ENCODE measurements at places on chromosomes 1 and 21.
A peak's percentile ranks its signal among the peaks of the same experiment; 100 is the strongest.

- no peak for DNase-seq
Observed at GRCh38 chr1:20878799-20879198, 91.7 kb upstream of the HP1BP3 start.

- DNase-seq: no peak
Observed at GRCh38 chr1:214553142-214553710, 1.8 kb upstream of the PTPN14 start.

DNA sequence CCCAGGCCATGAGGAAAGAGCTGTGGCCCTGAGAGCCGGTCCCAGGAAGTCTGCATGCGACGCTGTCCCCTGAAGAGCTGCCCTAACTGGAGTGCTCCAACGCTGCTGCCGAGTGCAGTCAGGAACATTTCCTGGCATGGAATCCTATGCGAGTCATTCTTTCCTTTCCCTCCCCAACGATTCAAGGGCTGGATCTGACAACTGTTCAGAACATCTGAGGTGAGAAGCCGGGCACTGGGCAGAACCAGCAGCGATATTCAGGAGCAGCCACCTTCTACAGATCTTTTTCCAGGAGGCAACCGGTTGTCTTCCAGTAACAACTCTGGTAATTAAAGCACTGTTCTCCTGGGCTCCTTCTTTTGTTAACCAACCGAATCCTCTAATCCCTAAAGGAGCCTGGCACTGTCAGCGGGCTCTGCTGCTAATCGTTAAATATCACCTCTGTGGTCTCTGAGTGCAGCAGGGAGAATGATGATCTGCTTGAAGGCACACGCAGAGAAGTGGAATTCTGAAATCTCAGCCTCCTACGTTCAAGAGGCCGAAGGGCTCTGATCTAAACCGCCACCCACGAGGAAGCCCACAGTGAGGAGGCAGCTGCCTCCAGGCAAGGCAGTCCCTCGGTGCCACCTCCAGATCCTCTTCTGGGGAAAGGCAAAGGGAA lies 55.8 kb downstream of the SLC45A1 start:
- DNase-seq: peak; percentile 64

- no peak for DNase-seq
Observed at GRCh38 chr1:182069028-182069466, 7.5 kb upstream of the ZNF648 start.

DNA sequence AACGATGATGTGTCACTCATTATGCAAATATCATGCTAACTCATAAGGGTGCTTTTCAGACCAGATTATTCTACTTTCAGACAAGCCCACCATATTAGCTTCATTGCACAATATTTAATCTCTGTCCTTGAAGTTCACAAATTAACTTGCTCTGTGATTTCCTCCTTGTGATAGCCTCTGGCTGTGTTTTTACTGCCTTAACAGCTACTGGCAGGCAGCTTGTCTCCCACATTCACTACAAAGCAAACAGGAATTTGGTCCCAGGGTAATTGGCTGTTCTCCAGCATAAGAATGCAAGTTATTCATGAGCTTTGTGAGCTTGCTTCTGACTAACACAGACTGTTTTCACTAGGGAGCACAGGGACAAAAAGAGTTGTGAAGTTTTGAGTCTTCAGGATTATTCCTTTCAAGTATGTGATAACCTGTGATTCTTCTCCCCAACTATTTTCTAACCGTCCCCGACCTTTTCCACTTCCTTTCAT lies 87.9 kb upstream of the HMCN1 start:
- DNase-seq: peak; percentile 97

GRCh38 chr1:117673405-117673804 lies 67.6 kb downstream of the TENT5C start:
- no peak for DNase-seq

DNA sequence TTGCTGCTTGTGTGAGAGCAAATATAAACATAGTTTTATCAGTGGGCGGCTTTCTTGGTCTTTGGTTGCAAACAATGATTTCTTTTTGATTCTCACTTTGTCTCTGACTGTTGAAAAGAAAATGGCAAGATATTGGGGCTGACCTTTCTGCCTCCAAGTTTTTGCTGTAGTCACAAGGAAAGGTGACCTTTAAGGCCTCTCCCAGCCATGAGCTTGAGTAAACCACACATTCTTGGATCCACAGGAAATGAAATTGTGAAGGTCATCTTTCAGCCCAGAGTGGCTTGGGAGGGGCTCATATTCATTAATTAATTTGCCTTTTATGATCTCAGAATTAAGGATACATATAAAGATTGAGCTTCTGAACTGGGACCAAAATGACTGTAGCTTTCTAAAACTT lies 241.6 kb downstream of the BACH1 start:
- no peak for DNase-seq

DNA sequence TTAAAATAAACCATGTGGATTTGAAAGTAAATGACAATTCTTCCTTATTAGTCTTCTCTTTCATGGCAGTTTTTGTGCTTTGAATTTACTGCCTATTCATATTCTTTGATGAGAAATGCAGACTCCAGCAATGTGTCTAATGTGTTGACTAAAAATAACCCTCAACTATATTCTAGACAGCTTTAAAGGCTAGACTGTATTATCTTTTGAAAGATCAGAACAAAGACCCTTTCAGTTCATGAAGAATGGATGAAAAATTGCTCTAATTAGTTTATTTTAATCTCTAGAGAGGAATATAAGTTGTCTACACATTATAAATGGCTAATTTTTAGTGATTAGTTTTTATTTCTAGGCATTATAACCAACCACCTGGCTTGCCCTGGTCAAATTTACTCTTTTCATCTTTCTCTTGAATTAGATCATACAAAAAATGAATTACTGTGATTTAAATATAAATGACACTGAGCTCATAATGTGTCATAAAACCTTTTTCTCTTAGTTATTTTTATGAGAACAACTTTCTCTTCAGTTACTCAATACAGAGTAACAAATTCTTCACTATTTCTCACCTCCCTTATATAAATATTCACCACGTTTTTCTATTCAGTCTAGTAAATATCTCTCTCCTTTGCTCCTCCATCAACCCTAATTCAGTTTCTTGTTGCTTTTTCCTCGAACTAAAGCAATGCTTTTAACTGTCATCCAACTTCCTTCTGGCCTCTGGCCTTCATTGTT lies 428.5 kb upstream of the TMPRSS15 start:
- no peak for DNase-seq

GRCh38 chr1:210132582-210132981 lies 100.0 kb upstream of the SERTAD4 start:
- peak; percentile 11 for DNase-seq

GRCh38 chr1:61978796-61979195 lies 215.9 kb upstream of the L1TD1 start:
- DNase-seq: no peak

DNA sequence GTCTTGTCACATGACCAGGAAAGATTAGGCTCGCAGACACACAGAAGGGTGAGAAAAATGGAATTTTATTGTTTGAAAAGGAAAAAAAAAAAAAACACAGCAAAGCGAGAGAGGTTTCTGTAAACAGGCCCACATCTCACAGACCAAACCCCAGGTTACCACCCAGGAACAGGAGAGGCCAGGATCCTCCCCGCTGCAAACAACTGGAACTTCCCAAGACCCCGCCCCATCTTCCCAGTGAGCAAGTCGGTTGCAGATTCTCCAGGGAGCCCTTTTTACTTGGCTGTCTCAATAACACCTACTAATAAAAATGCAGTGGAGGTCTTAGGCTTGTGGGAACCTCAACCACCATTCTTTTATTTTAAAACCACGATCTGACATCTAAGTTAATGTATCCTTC lies 84.7 kb upstream of the ETS2 start:
- no peak for DNase-seq

DNA sequence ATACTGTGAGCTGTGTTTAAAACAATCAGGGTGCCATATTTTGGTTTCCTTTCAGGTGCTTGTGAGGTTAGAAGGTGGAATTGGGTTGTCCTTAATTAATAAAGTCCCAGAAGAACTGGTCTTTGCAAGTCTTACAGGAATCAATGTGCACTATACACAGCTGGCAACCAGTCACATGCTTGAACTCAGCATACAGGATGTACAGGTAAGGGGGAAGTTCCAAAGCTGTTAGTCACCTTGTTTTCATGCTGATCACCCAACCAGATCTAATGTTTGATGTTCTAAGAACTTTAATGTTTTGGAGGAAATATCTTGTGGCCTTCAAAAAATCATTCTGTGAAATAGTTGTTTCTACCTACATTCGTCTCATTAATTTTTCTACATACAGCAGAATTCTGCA lies 156.3 kb downstream of the VPS13D start:
- no peak for DNase-seq

DNA sequence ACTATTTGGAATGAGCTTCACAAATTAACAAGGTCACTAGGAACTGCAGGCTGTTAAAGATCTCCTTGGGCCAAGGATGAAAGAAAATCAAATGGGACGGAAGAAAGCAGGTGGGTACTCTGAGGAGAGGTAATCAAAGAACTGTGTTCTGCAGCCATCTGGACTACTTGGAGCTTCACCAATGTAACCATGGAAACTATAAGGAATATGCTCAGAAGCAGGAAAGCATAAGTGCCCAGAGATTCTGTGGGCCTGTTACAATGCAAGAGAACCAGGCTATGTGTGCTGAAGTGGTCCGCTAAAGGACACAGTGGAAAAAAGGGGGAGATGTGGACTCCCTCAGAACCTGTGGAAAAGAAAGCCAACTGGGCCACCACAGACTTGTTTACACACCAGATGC lies 238.5 kb downstream of the PTGER3 start:
- DNase-seq: no peak

GRCh38 chr1:53697721-53698383 lies 41.1 kb downstream of the GLIS1 start:
- DNase-seq: peak; percentile 82

DNA sequence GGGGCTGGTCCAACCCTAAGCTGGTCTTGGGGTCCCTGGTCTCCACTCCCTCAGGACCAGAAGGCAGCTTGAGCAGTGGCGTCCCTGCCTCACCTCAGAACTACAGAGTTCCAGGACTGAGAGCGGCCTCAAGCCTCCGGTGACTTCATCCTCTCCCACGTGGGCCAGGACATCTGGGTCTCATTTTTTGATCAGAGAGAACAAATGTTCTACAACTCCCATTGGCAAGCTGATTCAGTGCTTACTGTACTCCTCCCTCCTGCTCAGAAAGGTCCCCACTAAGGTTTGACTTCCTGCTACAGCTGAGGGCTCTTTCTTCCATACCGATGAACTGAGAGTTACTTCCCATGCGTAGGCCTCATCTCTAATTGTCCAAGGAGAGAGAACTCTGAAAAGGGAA lies 78.5 kb downstream of the PLXNA2 start:
- DNase-seq: peak; percentile 86

- DNase-seq: no peak
Observed at GRCh38 chr21:38753114-38753513, 52.6 kb upstream of the ETS2 start.

DNA sequence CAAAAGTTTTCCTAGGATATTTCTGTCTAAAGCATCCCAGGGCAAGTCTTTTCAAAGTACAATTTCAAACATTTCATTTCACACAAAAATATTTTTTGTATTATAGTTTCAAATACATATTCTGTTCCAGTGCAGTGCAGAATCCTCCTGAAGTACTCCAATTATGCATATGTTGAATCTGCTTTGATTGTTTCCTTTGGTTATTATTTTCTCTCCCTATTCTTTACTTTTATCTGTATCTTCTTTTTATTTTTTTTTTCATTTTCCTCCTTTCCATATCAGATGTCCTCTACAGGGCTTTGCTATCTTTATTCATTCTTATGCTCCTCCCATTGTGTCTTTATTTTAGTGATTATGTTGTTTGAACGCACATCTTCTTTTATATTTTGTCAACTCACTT lies 274.8 kb downstream of the DPYD start:
- DNase-seq: no peak

All from GM04504 (cell line).